Pulmonary artery endothelial cell (primary cell): ENCODE measurements at places on chromosomes 7 and 10. TPM values are rescaled to one million over a fixed set of nuclear protein-coding genes. Genes with fewer than 3 reads are reported as not detected.

OR2A42 gene
- total RNA-seq = under 0.01 TPM in 1 of 2 replicates, not detected in the other

- no peak for DNase-seq
Observed at GRCh38 chr10:61280303-61280702, 172.9 kb downstream of the TMEM26 start.

DNA sequence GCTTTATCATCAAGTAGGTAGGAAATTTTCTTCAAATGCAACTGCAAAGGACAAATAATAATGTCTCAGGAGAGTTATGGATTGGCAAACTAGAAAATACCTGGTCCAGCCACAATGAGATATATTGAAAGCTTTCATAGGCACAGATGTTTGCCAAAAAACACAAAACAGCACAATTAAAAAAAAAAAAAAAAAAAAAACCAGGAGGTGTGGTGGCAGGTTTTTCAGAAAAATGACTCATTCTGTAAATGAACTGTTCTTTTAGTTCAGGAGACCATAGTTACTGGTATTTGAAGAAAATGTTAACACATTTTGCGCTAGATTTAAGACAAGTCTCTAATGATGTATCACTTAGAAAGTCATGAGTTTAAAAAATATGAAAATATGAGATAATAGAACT, 55.0 kb upstream of the JCAD start:
- no peak for DNase-seq

- no peak for DNase-seq
Observed at GRCh38 chr7:47654672-47655298, 72.9 kb upstream of the TNS3 start.

DNA sequence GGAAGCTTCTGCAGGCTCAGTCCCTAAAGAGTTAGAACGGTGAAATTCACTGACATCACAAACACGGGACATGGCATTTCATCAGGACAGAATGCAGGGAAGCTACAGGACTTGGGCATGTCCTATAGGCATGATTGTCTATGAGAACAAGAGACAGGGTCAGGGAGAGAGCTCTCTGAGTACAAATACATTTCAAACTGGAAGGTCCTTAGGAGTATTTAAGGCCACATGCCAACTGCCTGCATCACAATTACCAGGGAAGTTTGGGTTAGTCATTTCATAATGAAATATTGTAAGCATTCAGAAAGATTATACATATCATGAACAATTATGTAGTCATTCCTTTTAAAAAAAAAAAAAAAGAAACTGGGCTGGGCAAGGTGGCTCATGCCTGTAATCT, 71.3 kb downstream of the CREB3L2 start:
- peak; percentile 20 for DNase-seq

GRCh38 chr7:129238546-129238945, 13.7 kb downstream of the AHCYL2 start:
- DNase-seq = no peak

GRCh38 chr10:60367431-60367830, 22.2 kb downstream of the ANK3 start:
- DNase-seq = no peak

STEAP1 gene
- 18.6 and 40.1 TPM in 2 replicates for total RNA-seq
